Right ventricle myocardium inferior (tissue), 1 donor: ENCODE measurements at places on chromosomes 13 and 19. TPM values are rescaled to one million over a fixed set of nuclear protein-coding genes. Genes with fewer than 3 reads are reported as not detected.

DNA sequence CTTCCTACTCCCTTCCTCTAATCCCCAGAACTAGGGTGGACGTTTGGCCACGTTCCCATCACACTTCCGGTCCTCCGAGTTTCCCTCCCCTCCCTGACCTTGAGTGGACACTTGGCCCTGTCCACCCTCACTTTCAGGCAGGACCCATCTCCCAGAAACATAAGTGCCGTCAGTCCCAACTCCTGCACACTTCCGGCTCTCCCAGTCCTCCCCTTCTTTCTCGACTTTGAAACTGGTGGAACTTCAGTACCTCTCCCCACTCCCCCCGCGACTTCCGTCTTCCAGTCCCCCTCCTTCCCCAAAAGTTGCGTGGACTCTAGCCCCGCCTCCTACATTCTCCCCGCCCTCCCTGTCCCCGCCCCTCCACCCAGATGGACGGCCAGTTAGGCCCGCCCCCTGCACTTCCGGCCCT, 278 bp upstream of the ZNF274 start:
- DNase-seq: no peak

FUT3 gene
- total RNA-seq: not detected

DNA sequence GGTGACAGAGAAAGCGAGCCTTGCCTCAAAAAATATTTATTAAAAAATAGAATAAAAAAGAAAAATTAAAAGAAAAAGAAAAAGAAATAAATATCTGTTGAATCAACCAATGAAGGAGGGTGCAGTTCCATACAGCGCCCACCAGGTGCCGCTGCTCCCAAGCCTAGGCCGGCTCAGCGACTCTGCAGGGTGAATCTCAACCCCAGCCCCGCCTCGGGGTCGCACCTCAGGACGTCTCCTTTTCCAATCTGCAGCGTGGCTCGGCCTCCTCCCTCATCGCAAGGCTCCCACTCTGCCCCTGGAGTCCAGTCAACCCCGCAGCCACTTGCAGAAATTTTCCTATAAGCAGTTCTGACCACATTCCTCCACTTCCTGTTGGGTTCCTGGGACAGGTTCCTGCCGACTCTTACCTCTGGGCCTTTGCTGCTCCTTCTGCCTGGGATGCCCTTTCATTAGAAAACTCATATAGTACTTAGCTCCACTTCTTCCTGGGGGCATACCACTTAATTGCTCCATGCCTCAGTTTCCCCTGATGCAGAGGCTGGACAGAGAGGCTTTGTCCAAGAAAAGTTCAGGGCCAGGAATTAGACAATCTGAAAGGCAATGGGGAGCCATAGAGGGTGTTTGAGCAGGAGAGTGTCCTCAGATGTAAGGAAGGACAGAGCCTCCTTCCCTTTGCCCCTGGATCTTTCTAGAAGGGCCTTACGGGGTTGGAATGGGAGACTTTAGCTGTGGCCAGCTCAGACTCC, 24.3 kb downstream of the NFILZ start:
- DNase-seq: peak; percentile 89

LILRA1 gene
- total RNA-seq: 0.92 TPM

GRCh38 chr19:50633973-50634372, 5.7 kb downstream of the SYT3 start:
- DNase-seq: no peak
